NCI-H1048 (cell line): ENCODE measurements at places on chromosomes 5 and 9.

DNA sequence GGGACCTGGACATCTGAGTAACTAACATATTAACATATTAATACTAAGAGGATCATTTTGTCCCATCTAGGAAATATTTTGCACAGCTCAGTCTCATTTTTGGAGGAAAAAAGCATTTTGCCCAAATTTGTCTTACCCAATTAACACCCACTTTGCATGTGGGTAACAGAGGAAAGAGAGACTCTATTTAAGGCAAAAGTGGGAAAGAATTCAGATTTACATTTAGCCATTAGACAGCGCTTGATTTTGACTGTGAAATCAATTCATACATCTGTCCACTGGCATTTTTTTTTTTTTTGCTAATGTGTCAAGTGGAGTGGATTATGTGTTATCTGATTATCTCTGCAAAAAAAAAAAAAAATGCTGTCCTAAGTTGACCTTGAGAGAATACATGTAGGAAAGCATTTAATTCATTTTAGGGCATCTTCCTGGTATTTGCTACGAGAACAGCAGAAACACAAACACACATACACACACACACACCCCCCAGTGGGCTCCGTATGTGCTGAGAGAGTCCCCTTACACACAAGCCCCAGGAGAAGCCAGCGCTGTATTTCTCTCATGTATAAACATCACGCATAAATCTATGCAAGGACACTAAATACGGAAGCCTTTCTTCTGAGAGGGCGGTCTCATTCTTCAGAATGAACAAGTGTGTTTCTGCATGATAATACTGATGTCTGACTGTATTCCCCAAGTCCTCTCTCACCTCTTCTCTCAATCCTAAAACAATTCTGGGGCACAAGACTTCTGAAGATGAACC lies 202.0 kb upstream of the KLF9 start:
- DNase-seq = no peak

DNA sequence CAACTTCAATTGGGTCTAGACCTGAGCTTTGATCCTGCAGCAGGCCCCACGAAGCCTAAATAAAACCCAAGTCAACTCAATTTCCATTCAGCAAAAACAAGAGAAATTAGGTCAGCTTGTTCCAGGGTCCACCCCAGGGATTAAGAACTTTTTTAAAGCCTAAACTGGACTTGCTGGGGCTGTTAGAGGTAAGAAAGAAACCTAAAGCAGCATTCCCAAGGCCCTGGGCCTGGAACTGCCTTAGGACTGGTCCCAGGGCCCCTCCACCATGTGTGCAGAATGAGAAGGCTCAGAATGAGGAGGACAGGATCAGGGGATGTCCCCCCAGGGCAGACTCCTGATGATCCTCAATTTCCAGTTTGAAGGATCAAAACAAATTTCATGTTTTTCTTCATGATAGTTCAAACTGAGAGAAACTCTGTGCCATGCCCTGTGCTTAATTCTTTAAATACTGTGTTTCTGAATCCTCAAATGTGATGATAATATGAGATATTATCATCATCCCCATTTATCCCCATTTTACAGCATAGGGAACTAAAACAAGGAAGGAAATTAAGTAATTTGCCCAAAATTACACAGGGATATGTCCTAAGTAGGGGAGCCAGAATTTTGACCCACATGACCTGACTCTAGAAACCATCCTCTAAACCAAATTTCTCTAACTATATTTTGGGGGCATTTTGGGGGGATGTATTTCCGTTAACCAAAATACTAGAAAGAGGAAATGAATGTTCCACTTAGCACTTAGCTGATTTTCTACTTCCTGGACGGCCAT lies 64.5 kb downstream of the DENND1A start:
- DNase-seq = no peak

- no peak for DNase-seq
Observed at GRCh38 chr9:112872019-112872418, 18.7 kb downstream of the SLC46A2 start.

DNA sequence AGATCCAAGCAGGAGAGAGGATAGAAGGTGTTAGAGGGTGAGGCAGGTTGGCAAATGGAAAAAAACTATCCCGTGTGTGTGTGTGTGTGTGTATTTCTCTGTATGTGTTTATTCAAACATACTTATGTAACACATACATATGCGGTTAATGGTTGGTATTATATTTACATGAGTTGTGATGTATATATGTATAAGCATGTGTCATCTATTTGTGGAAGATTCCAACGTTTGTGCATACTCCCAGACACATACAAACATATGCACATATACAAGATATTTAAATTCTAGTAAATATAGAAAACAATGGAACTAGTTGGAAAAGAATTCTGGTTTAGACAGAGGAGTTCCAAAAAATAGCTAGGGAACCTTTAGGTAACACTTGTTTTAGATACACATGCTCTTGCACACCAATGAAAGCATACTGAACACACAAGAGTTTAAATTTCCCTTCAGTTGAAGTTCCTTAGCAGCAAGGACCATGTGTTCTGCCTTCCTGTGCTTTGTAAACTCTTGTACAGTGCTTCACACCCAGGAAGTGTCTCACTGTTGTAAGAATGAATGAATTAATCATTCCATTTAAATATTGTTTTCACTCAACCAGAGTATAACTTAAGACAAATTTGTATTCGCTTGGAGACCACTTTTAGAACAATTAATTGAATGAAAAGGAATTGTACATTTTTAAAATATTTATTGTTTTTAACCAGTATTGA lies 257.8 kb downstream of the FER start:
- DNase-seq = no peak

- DNase-seq = no peak
Observed at GRCh38 chr5:72427488-72428437, 79.4 kb downstream of the ZNF366 start.

GRCh38 chr5:126094991-126095390 lies 328.2 kb upstream of the GRAMD2B start:
- no peak for DNase-seq

GRCh38 chr5:96384353-96384752 lies 48.7 kb downstream of the PCSK1 start:
- no peak for DNase-seq

DNA sequence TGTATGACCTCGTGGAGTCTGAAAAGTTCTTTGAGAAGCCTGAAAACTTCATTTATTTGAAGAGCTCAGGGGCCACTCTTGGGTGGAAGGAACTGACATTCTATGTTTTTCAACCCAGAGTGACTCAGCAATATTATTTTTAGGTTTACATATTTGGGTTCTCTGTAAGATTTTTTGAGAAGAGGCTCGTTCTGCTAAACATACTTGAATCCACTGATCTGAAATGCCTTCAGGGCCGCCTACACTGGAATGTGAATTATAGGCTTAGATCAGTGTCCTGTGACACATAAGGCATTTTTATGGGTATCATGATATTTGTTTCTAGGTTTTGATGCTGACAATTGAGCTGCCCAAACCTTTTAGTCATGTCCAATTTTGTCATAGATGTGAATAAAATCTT lies 86.2 kb downstream of the PSAT1 start:
- no peak for DNase-seq

GRCh38 chr9:37937366-37937765 lies 33.4 kb upstream of the SLC25A51 start:
- no peak for DNase-seq

- DNase-seq = no peak
Observed at GRCh38 chr5:142293486-142293885, 31.3 kb downstream of the SPRY4 start.

- no peak for DNase-seq
Observed at GRCh38 chr9:126472198-126472947, 141.4 kb upstream of the LMX1B start.

GRCh38 chr5:33588654-33589372 lies 148.0 kb downstream of the TARS1 start:
- no peak for DNase-seq

DNA sequence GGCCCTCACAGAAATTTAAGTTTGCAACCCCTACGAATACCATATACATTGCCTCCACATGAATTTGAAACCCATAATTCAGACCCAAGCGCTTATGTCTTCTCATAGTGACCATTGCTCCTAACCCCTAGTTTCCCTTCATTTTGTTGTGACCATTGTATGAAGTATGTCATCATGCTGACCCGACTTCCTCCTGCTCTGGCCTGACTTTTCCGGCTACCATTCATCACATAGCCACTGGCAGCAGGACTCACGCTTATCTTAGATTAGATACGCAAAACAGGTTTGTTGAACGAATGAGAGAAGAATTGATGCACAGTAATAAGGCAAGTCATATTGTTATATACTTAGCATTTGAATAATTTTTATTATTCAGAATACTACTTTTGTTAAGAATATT lies 345.4 kb downstream of the FBXL17 start:
- DNase-seq = no peak

DNA sequence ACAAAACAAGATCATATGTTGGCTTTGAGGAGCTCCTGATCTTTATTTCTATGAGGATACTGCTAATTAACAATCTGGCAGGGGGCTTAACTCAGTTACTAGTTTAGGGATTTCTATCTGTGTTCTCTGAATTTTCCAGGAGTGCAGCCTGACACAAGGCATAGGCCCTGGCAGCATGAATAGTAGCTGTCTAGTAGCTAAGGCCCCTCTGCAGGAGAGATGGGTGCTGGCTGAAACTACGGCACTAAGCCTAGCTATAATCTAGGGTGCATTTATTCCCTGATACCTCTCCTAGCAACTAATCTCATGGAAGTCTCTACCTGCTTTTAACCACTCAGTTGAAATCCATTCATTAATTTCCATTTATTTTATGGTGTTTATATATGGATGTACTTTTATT lies 268.2 kb downstream of the TMEM232 start:
- no peak for DNase-seq

- no peak for DNase-seq
Observed at GRCh38 chr5:170278611-170279458, 18.7 kb downstream of the LCP2 start.

DNA sequence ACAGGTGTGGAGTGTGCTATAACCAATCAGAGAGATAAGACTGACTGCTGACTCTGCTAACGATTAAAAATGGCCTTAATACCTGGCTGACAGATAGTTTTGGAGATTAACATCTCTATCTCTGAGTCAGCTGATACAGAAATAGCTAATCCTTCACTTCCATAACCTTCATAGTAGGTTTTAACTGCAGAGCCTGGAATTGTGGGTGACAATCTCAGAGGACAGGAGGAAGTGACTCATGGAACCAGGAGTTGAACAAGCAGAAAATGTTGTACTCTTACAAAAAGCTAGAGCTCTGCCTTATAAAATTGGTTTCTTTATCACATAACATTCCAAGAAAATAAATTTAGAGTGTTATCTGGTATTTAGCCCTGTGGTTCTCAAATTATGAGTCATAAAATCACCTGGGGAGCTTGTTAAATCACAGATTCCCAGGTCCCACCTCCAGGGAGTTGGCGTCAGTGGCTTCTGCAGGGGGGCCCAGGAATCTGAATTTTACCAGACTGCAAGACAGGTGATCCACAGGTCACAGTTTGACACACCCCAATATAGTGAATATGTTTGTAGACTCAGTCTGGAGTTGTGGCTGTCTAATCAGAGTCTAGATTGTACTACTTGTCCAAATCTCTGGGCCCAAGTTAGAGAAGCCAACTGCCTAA lies 44.4 kb upstream of the AFAP1L1 start:
- DNase-seq = no peak

GRCh38 chr5:141778683-141779082 lies 96.7 kb upstream of the ARAP3 start:
- no peak for DNase-seq

DNA sequence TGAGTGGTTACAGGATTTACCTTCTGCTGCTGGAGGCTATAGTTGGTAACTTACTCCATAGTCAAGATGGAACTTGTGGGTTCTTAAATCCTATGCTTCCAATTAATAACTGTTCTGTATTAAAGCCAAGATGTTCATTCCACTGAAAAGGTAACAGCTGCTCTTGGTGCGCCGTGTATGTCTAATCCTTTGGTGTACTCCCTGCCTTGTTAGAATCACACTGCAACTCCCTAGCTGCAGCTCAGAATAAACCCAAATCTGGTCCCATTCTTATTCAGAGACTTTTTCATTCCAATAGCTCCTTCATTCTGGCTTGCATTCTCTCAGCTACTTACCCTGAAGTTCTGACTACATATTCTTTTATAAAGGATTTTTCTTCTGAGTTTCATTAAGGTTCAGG lies 1355.5 kb downstream of the MAT2B start:
- no peak for DNase-seq

- no peak for DNase-seq
Observed at GRCh38 chr9:120846251-120846889, 3.6 kb upstream of the PSMD5 start.

GRCh38 chr5:76755779-76756637 lies 40.1 kb downstream of the F2R start:
- DNase-seq = no peak

DNA sequence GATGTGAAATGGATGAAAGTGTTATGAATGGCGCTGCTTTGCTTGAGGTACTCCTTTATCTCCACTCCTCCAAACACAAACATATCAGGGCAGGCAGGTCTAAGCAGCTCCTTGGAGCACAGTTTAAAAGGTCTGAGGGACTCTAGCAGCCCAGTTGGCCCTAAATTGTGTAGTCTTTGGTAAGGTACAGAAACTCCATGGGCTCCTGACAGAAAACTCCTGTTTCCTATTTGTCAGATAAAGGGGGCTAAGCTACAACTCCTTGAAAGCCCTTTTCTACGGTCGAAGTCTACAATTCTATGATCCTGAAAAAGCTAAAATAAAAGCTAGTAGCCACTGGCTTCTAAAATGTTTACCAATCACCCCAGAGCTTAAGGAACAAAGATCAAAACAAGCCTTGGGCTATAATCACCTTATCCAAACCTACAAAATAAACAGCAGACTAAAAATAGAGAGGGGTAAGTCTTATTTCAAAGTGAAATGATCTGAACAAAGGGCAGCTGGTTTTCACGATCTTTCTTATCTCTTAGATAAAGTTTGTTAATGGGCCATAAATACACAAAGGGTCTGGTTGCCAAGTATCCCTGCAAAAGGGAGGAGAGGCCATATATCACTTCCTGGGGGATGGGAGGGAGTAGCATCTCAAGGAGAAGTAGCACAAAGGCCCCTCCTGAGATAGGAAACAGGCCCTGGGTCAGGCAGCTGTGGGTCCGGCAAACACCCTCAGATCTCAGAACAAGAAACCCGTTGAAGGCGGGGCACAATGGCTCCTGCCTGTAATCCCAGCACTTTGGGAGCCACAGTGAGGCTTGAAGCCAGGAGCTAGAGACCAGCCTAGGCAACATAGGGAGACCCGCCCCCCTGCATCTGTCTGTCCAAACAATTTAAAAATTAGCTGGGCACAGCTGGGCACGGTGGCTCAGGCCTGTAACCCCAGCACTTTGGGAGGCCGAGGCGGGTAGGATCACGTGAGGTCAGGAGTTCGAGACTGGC lies 28.3 kb upstream of the DENND4C start:
- no peak for DNase-seq

DNA sequence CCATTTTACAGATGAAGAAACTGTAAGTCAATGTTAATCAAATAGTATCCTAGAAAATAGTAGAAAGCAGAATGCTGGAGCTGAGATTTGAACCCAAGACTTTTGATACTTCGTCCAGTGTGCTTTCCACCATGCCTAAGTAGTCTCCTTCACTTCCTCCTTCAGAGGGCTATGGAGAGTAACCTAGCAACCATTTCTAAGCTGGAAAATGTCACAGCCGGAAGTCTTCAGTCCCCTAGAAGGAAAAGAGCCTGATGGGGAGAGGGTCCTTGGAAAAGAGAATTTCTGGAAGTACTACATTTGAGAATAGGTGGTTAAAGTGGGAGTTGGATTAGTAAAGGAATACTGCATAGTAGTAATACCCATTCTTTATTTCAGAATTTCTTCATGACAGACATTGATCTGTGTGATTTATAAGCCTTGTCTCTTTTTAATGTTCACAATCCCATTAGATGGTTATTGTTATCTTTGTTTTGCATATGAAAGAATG lies 32.7 kb downstream of the PCDHAC2 start:
- DNase-seq = no peak

- DNase-seq = no peak
Observed at GRCh38 chr9:85994191-85994590, 53.2 kb downstream of the NAA35 start.

- DNase-seq = no peak
Observed at GRCh38 chr5:132082329-132083023, 8.9 kb downstream of the CSF2 start.
